Activated CD4-positive, alpha-beta memory T cell treated with anti-CD3 and anti-CD28 coated beads, Interleukin-2, amount 10 ng/mL, durations not matched to agents 7 days and 5 days (primary cell): ENCODE measurements at places on chromosomes 7 and 10. TPM values are rescaled to one million over a fixed set of nuclear protein-coding genes. Genes with fewer than 3 reads are reported as not detected.

- no peak for DNase-seq
- peaks cover 1% of the 10 kb centered on the region for H3K27me3 ChIP-seq
Measured at GRCh38 chr7:135682191-135682590, 19.9 kb downstream of the STMP1 start.

GRCh38 chr7:2681929-2682799 lies 5.8 kb upstream of the AMZ1 start:
- no peaks in the 10 kb centered on the region for H3K36me3 ChIP-seq
- no peaks in the 10 kb centered on the region for H3K4me1 ChIP-seq
- no peak for DNase-seq
- H3K4me3 ChIP-seq, result no peak overlapping the region
- no peak overlapping the region for H3K27ac ChIP-seq

DNA sequence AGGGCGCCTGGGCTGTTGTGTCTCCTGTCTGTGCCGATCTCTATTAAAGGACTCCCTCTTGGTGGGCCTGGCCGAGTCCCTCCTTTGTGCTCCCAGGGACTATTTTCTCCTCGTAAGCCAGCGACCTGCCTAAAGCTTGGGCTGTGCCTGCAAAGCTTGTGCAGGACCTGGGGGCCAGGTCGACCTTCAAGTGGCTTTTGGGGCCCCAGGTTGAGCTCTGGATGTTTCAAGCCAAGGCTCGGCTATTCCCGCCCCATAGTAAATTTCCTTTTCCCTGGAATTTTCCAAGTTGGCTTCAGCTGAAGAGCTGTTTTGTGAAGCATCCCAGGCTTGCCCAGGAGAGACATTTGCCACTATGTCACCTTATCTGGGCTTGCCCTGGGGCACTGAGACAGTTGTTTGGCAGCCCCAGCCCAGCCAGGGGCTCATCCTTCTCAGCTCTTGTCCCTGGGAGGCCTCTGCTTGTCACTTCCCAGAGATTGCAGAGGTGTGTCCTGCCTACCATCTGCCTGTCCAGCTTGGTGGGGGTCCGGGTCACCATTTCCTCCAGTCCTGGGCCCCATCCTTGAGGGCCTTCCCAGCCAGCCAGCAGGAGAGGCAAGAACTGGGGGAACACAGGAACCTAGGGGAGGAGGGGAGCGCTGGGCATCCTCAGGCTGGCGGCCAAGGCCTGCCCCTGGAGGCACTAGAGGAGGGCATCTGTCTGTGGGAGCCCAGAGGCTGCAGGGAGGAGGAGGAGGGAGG lies 20.2 kb downstream of the ZMIZ2 start:
- no peak overlapping the region for H3K4me3 ChIP-seq
- no peak for DNase-seq
- H3K27me3 ChIP-seq, result no peaks in the 10 kb centered on the region
- H3K4me1 ChIP-seq, result peaks cover 33% of the 10 kb centered on the region
- H3K27ac ChIP-seq, result peak overlapping the region; percentile 54

DNA sequence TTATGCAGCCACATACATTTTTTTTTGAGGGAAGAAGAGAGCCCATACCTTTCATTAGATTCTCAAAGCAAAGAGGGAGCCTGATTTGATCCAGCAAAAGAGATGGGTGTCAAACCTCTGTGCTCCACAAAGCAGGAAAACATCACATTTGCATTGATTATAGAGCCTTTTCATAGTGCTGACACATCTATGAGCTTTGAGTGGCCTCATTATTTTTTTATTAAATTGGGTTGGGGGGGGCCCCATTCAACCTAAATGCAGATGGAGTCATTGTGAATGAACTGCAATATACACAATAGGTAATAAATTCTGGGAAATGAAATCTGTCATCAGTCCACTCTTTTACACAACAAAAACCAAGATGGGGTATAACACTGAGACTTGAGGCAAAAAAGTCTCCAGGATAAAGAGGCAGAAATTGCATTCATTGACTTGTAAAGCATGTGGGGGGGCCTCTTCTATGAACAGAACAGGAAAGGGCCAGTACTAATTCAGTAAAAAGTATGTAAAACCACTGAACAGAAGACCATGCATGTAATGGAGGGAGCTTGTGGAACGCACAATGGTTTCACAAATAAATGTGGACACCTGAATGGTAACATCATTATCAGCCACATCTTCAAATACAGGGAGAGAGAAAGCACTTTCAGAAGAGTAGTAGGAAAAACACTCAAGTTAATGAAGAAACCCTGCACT lies 17.7 kb upstream of the ASB4 start:
- H3K4me1 ChIP-seq, result peaks cover 3% of the 10 kb centered on the region
- no peak overlapping the region for H3K27ac ChIP-seq
- no peak overlapping the region for H3K4me3 ChIP-seq
- H3K27me3 ChIP-seq, result no peaks in the 10 kb centered on the region
- H3K36me3 ChIP-seq, result no peaks in the 10 kb centered on the region

Gene CLRN3
- total RNA-seq, result not detected

- H3K4me3 ChIP-seq, result no peak overlapping the region
- no peak for DNase-seq
Measured at GRCh38 chr10:126302826-126303665, 85.2 kb downstream of the ADAM12 start.

Gene NRCAM
- total RNA-seq, result not detected
